ENCODE measurements at places on chromosomes 2 and 18. TPM values are rescaled to one million over a fixed set of nuclear protein-coding genes. Genes with fewer than 3 reads are reported as not detected.

DNA sequence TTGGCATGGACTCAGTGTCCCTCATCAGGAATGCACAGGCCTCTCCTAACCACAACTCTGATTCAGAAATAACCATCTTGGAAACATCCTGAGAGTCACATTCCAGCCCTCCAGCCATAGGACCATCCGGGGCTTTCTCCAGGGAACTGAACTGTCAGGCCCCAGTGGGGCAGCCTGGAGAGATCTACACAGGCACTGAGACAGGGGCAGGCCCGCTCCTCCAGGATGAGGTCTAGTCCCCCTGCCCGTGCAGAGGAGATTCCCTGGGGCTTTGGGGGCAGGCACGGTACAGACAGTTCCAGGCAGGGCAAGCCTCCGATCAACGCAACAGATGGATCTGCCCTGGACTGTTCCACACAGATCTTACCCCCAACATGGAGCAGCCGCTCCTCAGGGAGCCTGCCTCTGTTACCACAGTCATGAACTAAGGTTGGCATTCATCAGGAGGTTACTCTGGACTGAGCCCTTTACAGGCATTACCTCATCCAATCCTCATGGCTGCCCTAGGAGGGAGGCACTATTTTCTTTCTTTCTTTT lies 12.0 kb downstream of the KCNK3 start:
- DNase-seq: no peak

DNA sequence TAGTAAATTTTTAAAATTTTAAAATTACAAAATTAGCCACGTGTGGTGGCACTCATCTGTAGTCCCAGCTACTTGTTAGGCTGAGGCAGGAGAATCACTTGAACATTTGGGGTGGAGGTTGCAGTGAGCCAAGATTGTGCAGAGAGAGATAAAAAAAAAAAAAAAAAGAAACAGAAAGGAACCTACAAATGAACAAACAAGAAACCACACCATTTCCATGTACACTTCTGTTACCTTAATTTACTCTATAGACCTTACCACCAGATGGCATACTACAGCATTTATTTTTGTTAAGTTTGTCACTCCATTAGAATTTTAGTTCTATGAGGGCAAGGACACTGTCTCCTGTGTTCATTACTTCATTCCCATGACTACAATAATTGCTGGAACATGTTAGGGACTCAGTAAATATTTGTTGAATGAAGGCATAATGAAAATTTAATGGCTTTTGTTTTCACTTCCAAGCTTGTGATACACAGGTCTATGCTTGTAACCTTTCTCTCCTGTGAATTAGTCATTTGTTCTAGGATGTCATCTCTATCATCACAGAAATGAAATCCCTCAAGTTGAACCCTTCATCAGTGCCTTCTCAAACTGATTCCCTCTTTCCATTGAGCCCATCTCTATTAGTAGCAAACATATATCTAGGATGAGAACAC lies 76.0 kb downstream of the ARHGAP15 start:
- no peak for DNase-seq

GRCh38 chr2:227000123-227000522 lies 163.9 kb downstream of the COL4A4 start:
- DNase-seq: no peak

TSHZ1 gene
- total RNA-seq: 10.6 TPM

GAD1 gene
- total RNA-seq: 0.12 TPM

GRCh38 chr2:124343827-124344498 lies 318.9 kb downstream of the CNTNAP5 start:
- no peak for DNase-seq

OTOS gene
- total RNA-seq: not detected

DNA sequence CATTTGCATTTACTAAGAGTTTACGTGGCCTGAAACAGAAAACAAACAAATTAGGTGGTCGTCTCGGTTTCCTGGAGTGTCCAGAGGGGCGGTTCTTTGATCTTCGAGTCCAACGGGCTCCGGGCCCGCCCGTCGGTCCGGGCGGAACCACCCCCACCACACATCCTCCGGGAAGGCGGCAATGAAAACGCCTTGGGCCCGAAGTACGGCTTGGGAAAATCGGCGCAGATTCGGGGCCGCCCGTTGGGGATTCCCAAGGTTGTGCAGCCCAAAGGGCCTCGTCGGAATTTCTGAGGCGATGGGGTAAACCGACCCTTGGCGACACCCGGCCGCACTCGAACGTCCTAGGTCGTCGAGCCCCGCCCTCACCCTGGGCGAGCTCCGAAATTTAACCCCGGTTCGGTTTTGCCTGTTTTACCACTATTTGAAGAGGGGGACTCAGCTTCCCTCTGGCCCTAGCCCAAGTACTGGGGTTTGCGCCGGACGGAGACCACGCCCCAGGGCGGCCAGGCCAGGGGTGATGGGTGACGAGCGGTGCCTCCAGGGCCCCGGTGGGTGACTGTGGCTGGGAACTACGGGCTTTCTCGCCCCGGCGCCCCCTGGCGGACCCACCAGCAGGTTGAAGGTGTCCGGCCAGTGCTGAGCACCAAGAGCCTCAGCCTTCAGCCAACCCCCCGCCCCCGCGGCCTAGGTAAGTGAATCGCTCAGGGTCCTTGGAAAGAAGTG lies 1.9 kb upstream of the CFAP53 start:
- peak; percentile 80 for DNase-seq

DNA sequence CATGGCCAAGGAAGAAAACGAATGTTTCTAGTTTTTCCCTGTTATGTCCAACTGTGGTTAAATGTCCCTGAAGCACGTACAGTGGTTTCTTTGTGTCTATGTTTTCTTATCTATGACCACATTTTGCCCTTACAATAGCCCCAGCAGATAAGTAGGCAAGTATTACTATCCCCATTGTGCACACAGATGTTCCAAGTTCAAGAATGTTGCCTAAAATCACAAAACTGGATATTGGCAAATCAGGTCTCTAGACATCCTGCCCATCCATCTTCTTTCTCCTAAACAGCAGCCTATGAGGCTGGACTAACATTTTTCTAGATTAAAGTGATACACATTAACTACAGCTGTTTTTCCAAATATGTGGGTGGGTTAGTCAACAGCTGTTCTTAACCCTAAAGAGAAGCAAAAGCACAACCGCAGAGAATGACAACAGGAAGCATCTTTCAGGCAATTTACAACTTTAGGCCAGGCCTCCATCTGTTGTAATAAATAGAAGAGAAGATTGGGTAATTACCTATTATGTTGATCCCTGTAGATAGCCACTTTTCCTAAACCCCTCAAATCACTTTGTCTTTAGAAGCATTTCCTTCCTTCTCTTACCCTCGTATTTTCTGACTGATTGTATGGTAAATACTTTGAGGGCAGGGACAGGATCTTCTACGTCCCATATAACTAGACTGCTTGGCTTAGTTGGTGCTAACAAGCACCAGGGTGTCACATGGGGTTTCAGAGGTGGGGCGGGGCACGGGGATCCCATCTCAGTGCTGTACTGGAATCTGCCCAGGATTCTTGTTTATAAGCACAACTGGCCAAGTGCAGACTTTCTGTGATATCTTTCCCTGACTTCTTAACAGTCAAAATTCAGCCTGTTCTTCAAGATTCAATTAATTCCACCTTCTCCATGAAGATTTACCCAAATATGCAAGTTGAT lies 132.1 kb upstream of the SETBP1 start:
- DNase-seq: no peak

GRCh38 chr2:232310696-232311095 lies 67.9 kb upstream of the ALPP start:
- DNase-seq: no peak

ANKRD30BL gene
- 0.14 TPM for total RNA-seq

GRCh38 chr18:64276311-64277090 lies 127.6 kb upstream of the LINC00305 start:
- no peak for DNase-seq
